ENCODE measurements at places on chromosomes 2 and 18. TPM values are rescaled to one million over a fixed set of nuclear protein-coding genes. Genes with fewer than 3 reads are reported as not detected.

The SMCHD1 gene
- polyA plus RNA-seq: 11.2 TPM

The ALPG gene
- not detected for polyA plus RNA-seq

The AGAP1 gene
- 17.7 TPM for polyA plus RNA-seq

The SPHKAP gene
- polyA plus RNA-seq: not detected

The TDRD15 gene
- polyA plus RNA-seq: not detected

The NDC80 gene
- polyA plus RNA-seq: 15.5 TPM

The ASXL3 gene
- polyA plus RNA-seq: 0.03 TPM

The NPAS2 gene
- 14.8 TPM for polyA plus RNA-seq

The UGT1A1 gene
- polyA plus RNA-seq: not detected

DNA sequence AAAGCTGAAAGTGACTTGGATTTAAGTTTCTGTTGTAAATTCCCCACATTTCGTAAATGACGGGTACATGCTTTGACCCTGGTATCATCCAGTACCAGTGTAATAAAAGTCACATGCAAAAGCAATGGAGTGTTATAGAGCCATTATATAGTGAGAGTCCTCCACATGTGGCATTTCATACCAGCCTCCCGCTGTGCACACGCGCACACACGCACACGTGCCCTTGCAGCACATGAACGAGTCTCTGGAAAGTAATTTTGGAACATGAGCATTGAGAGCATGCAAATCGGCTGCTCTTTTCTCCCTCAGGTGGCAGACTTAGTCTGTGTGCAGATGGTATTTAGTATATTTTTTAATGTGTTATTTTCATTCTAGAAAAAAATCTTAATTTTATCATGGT, 198.1 kb downstream of the ZNF407 start:
- DNase-seq: no peak

DNA sequence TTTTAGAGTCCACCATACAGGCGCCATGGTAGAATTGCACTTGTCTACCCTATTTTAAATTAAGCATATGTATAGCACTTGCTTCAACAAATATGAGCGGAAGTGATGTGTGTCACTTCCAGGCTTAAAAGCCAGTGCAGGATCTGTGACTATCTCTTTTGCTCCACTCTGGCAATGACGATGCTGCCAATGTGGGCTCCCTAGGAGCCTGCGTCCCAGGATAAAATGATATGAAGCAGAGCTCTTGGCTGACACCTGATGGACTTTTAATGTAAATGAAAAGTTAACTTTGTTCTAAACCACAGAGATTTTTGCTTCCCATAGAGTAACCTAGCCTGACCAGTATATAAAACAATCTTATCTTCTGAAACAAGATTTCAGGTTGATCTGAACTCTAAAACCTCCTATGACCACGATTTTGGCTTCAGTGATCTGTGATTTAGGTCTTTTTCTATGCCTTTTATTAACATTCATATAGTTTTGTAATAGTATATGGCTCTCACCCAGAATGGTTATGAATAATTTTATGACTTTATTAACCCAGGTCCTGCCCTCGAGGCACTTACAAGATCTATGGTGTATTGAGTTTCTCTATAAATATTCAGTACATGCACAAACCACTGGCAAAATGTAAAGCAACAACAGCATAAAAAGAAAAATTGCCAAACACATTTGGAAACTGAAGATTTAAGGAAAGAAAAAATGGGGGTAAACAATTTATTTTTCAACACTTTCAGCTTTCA, 422.5 kb upstream of the PIK3C3 start:
- peak; percentile 1 for DNase-seq

- DNase-seq: no peak
These were observed 204.9 kb downstream of the PTGR3 start for GRCh38 chr18:75003764-75004690.

GRCh38 chr2:158015428-158016076, 86.1 kb upstream of the UPP2 start:
- no peak for DNase-seq

- no peak for DNase-seq
These were observed 17.3 kb downstream of the NFATC1 start for GRCh38 chr18:79413025-79413424.

DNA sequence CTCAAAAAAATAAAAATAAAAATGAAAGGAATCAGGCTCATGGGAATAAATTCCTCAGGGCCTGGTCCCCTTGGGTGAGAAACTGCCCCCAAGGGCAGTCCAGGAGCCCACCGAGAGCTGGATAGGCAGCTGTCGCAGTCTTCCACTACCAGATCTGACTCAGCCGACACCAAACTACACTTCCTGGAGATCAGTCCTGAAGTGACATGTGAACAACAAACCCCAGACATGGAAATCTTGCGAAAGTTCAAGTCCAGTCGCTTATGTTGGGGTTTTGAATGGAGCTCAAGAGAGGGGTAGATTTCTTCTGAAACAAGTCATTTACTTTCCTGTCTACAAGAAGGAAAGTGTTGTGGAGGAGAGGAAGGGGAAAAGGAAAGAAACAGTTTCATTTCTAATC, 12.9 kb downstream of the ADCY3 start:
- peak; percentile 55 for DNase-seq

GRCh38 chr18:38602341-38602740, 1036.7 kb upstream of the CELF4 start:
- DNase-seq: no peak

DNA sequence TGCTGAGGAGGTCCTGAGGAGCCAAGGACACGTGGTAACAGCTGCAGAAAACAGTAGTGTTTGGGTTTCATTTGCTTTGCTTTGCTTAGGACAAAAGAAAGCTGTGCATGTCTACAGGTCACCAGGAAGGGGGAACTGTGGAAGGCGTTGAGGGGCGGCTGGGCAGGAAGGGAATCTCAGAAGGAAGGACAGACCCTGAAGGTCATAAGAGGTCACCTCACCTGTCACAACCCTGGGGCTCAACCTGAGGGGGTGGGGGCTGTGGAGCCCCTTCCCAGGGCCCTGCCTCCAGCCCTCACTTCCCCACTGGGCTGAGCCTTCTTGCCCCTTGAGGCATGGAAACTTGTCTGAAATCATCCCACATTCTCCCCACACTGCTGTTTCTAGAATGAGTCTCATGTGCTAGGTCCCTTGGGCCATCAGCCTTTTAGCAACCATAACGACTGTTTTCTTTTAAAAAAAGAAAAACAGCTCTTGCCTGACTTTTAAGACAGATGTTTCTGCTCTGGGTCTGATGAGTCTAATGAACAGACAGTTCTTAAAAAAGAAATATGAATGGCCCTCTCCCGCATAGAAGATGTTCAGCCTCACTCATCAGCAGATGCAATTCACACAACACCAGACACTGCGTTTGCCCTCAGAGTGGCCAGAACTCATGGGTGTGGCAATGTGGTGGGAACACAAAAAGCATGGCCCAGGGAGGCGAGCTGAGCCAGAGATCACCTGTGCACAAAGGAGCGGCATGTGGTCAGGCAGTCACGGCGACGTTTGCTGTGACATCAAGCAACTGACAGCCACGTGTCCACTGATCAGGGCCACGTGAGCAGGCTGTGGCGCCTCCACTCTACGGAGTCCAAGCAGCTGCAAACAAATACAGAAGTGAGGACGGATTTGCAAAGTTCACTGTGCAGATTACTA, 84.0 kb downstream of the SEPTIN10 start:
- DNase-seq: no peak

- DNase-seq: peak; percentile 93
These were observed 54.3 kb downstream of the CDK15 start for GRCh38 chr2:201860636-201861066.

DNA sequence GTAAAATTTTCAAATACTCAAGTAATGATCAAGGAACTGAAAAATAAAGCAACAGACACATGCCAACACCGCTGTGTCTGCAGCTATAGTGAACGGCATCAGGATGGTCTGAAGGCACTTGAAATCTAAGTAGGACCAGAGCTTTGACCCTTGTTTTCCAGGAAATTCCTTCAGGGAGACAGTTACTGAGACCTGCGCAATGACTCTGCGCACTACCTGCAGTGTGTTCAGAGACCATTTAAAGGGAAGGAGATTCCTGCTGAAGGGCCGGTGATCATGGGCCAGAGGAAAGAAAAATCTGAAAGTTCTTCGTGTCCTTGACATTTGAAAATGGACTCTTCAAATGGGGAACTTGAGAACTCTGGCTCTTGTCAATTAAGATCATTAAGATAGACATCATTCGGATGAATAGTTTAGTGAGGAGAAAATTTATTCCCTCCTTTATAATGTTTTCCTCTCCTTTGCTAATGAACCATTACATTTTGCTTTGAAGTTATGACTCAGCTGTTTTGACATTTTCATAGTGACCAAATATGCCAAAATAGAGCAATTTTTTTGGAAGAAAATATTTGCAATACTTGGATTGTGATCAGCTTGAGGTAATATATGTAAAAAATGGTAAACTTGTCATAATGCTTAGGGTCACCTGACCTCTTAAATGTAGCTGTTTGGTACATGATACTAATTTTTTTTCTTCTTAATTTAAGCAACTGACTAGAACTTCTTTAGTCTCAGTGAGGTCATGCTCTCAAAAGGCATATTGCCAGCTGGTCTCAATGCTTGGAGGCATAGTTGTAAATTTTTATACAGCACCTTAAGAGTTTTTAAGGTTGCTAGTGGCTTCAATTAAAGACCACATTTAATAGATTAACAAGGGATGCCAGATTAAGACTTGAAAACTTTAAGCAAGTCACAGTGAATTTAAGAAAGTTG, 329.3 kb downstream of the ARHGAP15 start:
- DNase-seq: no peak

GRCh38 chr2:131093696-131094462, 619 bp upstream of the FAM168B start:
- DNase-seq: no peak

DNA sequence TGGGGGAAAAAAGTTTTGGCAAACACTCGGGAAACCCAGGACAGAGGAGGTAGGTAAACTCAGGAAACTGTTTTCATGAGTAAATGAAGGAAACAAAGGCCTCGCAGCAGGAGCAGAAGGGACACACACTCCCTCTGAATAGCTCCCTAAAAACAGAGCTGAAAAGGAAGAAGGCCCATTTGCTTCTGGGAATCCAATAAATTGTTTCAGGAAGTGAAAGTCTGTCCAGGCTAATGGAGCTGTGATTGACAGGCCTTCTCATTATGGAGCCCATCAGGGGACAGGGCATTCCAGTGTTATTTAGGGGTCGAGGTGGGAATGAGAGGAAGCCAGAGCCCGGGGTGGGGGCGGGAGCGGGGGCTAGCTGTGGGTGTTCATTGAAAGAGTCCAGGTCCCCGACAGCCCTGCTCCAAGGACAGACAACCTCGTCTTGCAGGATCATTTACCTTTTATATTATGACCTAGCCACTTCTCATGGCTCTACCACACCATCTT, 81.2 kb downstream of the GBX2 start:
- no peak for DNase-seq

GRCh38 chr2:152051436-152051835, 47.4 kb downstream of the CACNB4 start:
- DNase-seq: no peak

DNA sequence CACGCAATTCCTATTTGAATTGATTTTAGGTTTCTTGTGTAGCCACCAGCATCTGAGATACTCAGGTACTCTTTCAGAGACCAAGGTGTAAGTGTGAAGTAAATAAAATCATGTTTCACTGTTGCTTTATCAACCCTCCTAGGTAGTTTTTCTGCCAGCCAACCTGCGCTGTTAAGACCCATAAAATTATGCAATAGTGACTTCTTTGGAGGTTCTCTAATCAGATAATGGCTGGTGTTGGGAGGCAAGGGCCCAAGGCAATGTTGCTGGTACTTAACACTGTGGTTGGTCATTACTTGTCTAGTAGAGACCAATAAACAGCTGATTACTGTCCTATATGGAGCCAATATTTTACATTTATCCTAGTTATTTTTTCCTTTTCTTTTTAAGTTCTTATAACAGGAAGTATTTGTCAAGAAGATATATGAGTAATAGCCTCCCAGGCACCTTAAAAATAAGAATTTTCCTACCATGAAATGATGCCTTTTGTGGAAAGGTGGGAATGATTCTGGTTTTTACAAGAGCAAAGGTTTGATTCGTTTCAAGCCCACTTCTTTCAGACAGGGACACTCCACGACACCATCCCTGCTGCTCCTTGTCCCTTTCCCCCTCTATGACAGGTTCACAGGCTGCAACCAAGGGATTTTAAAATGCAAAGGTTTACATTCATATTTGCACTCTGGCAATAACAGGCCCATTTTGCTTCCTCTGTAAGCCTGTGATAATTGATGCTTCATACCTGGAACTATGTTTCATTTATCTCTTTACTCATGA, 259.3 kb downstream of the MEIS1 start:
- DNase-seq: no peak

- no peak for DNase-seq
These were observed 116.7 kb downstream of the DSC3 start for GRCh38 chr18:30925795-30926194.
